ENCODE measurements at places on chromosomes 13 and 19. TPM values are rescaled to one million over a fixed set of nuclear protein-coding genes. Genes with fewer than 3 reads are reported as not detected.

GRCh38 chr13:36261976-36262375, 35.6 kb downstream of the CCDC169 start:
- DNase-seq, result no peak

DNA sequence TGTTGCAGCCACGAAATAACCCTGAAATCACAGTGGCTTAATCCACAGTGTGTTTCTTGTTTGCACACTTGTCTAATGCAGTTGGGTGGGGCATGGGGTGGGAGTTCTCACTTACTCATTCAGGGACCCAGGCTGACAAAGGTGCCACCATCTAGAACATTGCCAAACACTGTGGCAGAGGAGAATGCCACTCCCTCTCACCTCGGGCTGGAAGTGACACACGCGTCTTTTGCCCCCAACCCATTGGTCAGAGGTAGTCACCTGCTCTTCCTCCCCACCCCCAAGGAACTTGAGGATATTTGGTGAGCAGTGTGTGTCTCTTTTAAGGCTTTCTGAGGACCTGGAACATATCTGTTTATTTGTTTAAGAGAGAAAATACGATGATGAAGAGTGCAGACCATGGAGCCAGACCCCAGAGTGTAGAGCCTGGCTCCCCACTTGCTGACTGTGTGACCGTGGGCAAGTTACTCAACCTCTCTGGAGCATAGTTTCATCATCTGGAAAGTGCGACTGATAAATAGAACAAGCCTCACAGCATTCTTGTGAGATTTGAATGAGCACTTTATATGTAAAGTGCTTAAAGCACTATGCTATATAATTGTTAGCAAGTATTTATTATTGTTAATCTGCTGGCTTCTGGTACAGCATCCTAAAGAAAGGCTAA, 17.4 kb downstream of the GPR183 start:
- no peak for DNase-seq

DNA sequence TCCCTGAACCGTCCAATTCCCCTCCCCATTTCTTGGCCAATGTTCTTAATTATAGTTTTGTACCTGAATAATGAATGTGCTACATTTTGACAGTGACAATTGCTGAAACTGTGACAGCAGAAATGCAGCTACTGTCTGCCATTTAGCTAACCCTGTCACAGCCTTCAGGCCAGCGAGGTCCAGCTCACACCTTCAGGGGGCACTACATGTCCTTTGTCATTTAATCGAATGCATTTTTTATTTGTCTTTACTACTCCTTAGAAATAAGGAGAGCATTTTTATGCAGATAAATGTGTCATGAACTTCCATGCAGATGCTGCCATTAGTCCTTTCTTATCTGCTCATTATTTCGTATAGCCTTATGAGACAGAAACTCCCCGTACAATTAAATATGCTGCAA, 159.9 kb downstream of the MZT1 start:
- no peak for DNase-seq

DNA sequence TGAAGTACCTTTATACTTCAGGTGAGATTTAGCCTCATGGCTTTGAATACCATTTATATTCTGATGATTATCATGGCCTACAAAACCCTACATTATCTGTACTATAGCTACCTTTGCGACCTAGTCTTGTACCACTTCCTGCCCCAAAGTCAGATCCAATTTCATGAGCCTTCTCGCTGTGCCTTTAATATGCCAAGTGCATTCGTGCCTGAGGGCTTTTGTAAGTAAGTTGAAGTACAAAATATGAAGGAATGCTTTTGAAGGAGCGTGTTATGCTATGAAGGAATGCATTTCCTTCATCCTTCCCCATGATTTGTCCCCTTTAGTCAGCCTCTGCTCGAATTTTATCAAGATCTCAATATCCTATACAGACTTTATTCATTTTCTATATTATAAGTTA, 9.2 kb upstream of the RASL11A start:
- DNase-seq, result no peak

DNA sequence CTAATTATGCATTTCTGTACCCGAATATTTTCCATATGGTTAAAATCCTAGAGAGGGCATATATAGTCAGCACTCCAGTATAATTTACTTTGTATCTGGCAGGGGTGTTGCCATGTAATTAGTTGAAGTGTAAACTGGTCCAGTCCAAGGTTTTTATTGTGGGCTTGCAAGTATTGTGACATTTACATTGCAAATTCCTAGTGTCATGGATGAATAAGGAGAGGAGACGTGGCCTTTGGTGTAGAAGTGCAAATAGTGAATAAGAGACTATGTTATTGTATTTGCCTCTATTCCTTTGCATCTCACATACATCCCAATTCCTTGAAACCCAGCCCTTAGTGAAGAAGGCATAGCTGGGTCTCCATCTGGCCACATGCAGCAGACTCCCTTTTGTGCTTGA, 330.6 kb downstream of the ATP8A2 start:
- no peak for DNase-seq

DNA sequence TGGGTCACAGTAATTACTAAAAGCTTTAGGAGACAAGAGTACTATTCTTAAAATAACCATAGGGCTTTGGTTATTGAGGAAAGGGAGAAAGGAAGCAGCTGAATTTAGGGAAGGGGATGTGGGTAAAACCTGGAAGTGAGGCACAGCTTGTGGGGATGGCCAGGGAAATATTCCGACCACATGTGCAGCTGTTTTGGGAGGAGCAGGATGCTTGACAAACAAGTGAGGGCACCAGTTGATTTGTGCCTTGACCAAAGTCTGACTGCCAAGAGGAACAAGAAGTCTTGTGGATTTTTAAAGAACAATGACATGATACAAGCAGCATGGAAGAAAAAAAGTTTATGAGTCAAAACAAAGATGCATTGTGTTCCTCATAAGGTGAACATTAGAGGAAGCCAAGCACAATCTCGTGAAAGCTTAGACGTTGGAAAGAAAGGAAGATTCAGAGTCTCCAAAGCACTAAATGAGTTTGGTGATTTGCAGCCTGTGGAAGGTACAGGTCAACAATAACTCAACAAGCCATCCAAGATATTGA, 108.5 kb upstream of the GPC6 start:
- DNase-seq, result no peak

Gene AKAP8L
- total RNA-seq, result 59.6 TPM

Gene C19orf44
- 6.0 TPM for total RNA-seq

Gene KCNN1
- total RNA-seq, result under 0.01 TPM

Gene FUT6
- not detected for total RNA-seq
